GM13976 (cell line): ENCODE measurements at places on chromosomes 16 and 17.

DNA sequence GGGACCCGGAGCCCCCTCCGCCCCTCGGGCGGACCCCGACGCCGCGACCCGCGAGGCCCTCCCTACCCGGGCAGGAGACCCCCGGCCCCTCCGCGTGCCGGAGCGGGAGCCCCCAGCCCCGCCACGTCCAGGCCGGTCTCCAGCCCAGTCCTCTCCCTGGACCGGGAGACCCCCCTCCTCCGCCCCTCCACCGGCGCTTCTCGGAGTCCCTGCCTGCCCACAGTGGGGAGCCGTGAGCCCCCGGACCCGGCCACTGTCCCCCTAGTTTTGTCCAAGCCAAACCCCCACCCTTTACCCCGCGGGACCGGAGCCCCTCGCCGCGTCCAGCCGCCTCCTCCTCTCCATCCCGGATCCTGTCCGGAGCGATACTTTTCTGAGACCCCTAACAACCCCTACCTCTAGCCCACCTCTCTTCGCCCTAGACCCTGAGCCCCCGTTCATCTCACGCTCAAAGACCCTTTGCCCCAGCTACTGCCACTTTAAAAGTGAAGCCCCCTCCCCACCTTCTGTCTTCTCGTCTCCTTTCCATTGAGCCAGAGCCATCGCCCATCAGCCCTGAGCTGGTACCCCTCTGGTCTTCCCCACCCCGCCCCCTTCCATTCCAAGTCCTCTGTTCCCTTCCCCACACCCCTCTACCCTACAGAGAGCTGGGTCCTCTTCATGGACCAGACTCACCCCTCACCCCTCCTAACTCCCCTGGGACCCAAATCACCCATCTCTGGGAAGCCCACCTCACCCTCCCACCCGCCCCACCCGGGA is 1.0 kb downstream of the NECAB2 start:
- DNase-seq = no peak

DNA sequence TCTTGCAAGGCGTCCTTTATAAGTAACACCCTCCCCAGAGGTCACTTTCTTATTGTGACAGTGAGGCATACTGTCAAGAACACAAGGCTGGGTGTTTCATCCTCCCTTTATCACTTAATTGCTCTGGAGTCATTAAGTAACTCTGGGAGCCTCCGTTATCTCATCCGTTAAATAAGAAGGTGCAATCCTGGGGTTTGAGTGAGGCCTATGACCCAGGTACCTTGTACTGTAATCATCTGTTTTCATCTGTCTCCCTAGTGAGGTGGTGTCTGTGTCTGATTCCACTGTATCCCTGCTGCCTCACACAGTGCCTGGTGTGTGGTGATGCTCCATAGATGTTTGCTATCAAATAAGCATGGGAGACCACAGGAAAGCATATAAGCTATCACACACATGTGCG is 17.7 kb downstream of the TNS4 start:
- no peak for DNase-seq

GRCh38 chr17:33290253-33290652 is 2.8 kb downstream of the ASIC2 start:
- no peak for DNase-seq

- no peak for DNase-seq
Observed at GRCh38 chr17:56902348-56902747, 11.5 kb downstream of the TRIM25 start.

DNA sequence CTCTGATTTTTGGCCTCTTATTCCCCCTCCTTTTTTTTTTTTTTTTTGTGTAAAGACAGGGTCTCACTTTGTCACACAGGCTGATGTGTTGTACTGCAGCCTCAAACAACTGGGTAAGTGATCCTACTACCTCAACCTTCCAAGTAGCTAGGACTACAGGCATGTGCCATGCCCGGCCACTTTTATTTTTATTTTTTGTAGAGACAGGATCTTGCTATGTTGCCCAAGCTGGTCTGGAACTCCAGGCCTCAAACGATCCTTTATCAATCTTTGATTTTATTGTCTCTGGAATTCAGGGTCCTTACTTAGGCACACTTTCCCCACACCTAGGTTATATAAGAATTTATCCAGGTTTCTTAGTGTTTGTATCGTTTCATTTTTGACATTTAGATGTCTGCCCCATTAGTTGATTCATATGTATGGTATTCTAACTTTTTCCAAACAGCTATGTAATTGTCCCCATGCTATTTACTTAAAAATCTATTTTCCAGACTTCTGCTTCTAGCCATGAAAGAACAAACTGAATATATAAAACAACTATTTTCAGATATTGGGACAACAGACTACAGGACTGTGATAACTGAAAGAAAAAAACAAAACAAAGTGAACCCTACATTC is 13.9 kb downstream of the CMC2 start:
- no peak for DNase-seq

- no peak for DNase-seq
Observed at GRCh38 chr16:74468807-74469525, 47.7 kb upstream of the CLEC18B start.

GRCh38 chr16:81537721-81538561 is 93.3 kb downstream of the CMIP start:
- DNase-seq = no peak

DNA sequence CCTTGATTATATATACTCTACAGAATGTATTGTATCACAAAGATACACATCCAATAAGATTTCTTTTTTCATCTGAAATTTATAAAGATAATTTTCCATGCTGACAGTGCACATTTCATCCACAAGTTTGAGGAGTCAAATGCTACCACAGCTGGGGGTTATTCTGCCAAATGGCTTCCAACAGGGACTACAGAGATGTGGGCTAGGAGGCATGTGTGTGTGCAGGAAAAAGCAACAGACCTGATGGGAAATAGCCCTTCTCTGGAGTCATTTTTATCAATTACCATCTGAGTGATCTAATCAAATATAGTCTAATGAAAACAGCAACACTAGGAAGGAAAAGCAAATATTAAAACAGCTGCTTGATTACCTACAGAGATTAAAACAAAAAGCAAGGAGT is 290.5 kb downstream of the CEP112 start:
- DNase-seq = no peak
